ENCODE measurements at places on chromosomes 7 and 10.

- no peak for DNase-seq
These were observed 32.5 kb upstream of the FAM133B start for GRCh38 chr7:92622685-92623084.

GRCh38 chr10:33416209-33416608, 81.7 kb upstream of the NRP1 start:
- no peak for DNase-seq

GRCh38 chr10:20091698-20092097, 275.5 kb downstream of the PLXDC2 start:
- no peak for DNase-seq

- no peak for DNase-seq
These were observed 87.7 kb downstream of the PRKG1 start for GRCh38 chr10:51162002-51162401.

DNA sequence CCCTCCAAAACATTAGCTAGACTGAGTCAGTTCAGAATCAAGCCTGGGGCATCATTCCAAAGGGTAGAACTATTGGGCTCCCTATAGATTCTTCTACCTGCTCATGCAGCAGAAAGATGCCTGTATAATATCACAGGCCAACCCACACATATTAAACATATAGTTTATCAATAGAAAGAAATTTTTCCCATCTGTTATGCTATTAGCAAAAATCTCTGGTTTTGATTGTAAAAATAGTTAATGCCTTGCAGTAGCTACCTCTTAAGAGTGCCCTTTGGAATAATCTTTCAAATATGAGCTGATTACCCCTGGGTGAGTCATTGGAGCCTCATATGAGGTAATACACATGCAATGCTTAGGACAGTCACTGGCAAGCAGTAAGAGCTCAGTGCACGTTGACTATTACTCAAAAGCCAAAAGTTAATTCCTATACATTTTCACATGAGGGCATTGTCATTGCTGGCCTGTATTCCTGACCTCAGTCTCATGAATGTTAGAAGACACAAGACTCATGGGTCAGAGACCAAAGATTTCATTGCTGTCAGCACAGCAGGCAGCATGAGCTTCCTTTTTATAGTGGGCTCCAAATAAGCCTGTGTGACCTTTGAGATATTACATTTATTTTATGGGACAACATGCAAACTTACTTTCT, 180.0 kb downstream of the FGFR2 start:
- DNase-seq = no peak

DNA sequence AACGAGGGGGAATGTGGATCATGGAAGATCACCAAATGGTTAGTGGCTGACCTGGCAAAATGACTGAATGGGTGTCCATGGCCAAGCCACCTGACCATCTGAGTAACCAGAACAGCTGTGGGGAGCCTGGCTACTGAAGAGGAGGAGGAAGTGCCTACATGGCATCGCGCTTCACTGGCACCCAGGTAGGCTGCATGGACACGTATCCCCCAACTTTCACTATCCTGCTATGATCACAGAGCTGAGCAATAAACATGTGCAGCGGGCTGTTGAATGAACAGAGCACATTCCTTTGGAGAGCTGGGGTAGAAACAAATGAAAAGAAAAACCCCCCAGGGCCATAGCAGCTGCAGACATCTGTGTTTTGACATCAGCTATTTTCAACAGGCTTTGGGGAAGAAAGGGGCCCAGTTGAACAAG, 6.5 kb downstream of the AKR1B1 start:
- DNase-seq = peak; percentile 70

GRCh38 chr10:22605168-22605567, 109.2 kb downstream of the PIP4K2A start:
- DNase-seq = peak; percentile 35

DNA sequence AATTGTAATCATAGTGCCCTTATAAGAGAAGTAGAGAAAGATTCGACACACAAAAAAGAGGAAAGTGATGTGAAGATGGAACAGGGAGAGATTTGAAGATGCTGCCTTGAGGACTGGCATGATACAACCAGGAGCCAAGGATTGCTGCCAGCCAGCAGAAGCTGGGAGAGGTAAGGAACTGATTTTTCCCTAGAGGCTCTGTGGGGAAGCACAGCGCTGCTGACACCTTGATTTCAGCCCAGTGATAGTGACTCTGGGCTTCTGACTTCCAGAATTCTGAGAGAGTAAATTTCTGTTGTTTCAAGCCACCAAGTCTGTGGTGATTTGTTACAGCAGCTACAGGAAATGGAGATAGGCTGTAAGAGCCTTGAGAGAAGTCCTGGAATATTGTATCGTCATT, 98.2 kb downstream of the RAB11FIP2 start:
- no peak for DNase-seq

GRCh38 chr10:60376221-60377041, 13.2 kb downstream of the ANK3 start:
- no peak for DNase-seq

GRCh38 chr10:32326680-32327363, 20.1 kb downstream of the EPC1 start:
- peak; percentile 25 for DNase-seq

- DNase-seq = no peak
These were observed 32.1 kb downstream of the FOXK1 start for GRCh38 chr7:4714161-4714700.

DNA sequence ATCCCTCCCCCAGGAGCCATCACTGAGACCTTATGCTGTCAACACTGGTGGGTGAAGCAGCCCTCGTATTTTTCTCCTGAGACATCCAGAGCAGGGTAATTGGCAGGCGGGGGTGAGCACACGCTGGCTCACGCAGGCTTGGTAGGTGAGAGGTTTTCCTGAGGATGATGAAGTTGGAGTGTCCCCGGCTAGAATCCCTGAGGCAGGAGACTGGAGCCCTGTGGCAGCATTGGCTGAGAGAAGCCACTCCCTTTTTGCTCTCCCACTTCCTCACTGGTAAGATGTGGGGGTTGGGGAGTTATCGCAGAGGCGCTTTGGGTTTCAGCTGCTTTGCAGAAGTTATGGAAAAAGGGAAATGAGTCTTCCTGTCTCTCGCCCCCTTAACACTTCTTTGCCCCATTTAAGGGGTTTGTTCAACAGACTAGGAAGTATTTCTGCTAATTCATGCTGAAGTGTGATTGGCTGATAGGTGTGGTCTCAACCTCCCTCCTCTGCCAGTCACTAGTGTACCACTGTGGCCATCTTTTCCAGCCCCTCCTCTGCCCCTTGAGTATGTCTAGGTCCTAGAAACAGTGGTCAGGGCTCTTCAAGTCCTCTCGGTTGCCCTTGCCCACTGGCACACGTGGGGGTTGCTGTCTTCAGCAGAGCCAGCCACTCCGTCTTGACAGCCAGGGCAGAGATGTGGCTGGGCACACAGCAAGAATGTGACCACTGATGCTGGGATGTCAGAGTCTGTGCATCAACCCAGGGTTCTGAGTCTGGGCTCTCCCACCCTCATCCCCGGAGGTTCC, 5.7 kb downstream of the ARPC1B start:
- DNase-seq = peak; percentile 55

DNA sequence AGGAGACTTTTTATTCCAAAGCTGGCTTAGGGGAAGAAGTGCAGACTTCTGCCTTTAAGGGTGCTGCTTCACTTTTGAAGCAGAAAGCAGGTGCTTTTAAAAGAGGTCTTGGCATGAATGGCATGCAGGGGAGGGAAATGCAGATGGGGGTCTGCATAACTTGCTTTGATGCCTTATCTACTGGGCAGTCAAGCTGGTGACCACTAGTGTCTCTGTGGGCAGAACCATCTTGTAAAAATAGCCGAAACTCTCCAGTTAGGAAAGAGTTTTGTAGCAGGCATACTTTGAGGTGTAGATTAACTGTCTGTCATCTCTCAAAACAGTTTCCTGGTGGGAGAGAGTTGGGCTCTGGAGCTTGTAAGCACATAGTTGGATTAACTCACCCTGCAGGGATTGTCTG, 9.9 kb upstream of the CTNNA3 start:
- DNase-seq = no peak

- no peak for DNase-seq
These were observed at the start of gene LDB3 for GRCh38 chr10:86668297-86669165. Gene LDB3, plus strand, starts transcription at chr10:86668511. Its CDS starts 181 bp downstream, at chr10:86668692.

DNA sequence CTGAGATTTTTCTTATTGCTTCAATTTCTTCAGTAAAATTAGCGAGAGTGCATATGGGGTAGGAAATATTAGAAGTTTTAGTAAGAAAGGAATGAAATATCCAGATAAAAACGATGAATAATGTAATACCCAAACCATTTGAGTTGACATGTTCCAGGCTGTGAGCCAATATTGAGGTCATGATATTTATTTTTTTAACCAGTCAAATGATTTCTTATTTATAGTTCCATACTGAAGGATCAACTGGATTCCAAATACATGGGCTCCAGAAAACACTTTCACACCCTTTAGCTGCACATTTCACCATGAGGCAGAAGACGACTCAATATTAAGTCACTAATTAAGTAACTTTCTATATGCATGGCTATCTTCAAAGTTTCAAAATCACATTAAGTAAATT, 312.5 kb downstream of the PPP1R3A start:
- DNase-seq = no peak

DNA sequence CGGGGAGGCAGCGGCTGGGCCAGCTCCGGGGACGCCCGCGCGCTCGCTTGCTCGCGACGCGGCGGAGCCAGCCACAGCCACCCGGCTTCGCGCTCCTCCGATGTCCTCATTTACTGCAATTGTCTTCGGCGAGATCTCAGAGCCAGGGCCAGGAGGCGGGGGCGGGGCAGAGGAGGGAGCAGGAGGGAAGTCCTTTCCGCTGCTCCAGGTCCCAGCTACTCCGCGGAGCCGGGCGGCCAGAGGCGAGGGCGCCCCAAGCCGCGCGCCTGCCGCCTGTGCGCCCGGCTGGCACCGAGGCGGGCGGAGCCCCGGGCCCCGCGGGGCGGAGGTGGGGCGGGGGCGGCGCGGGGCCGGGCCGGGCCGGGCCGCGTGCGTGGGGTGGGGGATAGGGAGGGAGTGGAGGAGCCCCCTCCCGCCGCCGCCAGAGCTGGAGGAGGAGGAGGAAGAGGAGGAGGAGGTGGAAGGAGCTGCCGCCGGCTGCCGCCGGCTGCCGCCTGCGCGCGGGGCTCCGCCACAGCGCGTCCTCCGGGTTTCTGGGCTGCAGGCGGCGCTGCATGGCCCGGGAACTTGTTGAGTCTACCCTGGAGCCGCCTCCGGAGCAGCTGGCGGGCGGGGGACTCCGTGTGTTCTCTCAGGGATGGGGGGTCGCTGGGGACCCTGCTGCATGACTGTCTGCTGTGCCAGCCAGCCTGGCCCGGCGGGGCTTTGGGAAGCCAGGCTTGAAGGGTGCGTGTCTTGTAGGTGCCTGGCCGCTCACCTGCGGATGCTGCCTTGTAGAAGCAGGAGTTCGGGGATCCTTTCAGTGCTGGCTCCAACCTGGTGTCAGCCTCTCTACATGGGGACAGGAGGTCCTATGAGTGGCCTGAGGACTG, at the start of gene INSYN2A:
INSYN2A (minus strand) TSS at position 310 of the 872 bp plus-strand sequence. CDS start 20,196 bp downstream, outside the sequence.
- no peak for DNase-seq

GRCh38 chr7:36827726-36828703, 103.7 kb upstream of the AOAH start:
- no peak for DNase-seq

DNA sequence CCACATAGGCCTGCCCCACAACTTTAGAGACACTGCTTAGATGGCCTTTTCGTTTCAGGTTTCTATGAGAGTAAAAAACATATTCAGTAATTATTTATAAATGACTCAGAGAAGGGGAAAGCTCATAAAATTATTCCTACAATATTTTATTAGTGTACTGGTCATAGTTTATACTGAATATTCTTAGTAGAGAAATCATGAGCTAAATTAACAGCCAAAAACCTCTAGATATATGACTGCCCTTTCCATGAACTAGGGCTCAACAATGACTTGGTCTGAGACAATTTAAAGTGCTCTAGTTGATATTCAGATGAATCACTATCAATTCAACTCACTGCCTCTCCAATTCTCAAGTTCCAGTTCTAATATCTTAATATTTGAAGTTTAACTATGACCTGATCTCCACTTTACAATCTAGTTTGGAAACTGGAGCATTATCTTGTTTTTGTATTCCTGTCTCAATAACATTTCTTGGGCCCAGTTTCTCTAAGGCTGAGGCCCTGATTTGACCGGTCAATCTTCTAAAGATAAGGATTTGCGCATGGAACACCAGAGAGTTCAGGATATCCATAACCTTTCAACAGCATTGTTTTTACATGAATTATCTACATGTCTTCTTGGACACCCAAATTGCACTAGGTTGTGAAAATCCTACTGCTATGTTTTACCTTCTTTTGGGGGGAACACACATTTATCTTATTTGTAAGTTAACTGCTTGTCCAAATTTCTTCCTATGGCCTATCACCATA, 141.6 kb downstream of the DGKB start:
- DNase-seq = no peak

DNA sequence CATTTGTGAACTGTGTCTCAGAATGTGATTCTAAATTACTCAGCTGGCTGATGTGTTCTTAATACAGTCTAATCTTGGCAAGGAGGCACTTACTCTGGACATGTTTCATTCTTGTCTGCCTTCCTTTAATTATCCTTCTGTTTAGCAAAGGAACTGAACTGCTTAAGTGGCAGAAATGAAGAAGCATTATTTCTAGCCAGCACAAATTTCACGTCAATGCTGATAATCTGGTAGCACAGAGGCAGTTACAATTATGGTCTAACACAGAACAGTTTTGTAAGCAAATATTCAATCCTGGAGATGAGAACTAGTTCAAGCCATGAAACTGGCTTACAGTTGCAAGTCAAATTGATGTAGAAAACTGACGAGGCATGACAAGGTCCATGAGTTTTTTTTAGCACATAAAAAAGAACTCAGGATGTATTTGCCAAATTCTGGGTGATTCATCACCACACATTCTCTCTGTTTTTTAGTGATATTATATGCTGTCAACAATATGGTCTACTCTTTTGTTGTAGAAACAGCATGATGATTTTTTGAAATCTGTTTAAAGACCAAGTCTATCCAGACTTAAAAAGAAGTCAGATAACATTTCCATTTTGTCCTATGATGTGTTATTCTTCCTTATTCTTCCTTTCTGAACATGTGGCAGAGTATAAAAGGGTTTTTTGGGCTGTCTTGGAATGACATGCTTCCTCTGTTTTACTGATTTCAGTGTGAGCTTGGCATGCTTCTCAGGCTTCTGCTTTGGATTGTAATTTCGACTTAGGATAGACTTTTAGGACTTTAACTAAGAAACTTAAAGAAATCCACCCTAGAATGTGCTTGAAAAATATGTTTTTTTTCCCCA, 154.8 kb downstream of the DNAJB9 start:
- DNase-seq = no peak

- no peak for DNase-seq
These were observed 103.5 kb upstream of the ZNF438 start for GRCh38 chr10:31135171-31135570.

- no peak for DNase-seq
These were observed 61.6 kb upstream of the GPR26 start for GRCh38 chr10:123604506-123604905.

GRCh38 chr10:78935697-78936407, 132.9 kb upstream of the ZMIZ1 start:
- no peak for DNase-seq

GRCh38 chr7:152176797-152177196, 151.3 kb downstream of the GALNT11 start:
- no peak for DNase-seq

- no peak for DNase-seq
These were observed 7.0 kb downstream of the SPACDR start for GRCh38 chr7:100457033-100457432.

GRCh38 chr7:14888962-14889361, 13.6 kb downstream of the DGKB start:
- no peak for DNase-seq

Measured in foreskin melanocyte (primary cell).